Left renal pelvis (tissue), 4 donors: ENCODE measurements at places on chromosomes 5 and 9.

DNA sequence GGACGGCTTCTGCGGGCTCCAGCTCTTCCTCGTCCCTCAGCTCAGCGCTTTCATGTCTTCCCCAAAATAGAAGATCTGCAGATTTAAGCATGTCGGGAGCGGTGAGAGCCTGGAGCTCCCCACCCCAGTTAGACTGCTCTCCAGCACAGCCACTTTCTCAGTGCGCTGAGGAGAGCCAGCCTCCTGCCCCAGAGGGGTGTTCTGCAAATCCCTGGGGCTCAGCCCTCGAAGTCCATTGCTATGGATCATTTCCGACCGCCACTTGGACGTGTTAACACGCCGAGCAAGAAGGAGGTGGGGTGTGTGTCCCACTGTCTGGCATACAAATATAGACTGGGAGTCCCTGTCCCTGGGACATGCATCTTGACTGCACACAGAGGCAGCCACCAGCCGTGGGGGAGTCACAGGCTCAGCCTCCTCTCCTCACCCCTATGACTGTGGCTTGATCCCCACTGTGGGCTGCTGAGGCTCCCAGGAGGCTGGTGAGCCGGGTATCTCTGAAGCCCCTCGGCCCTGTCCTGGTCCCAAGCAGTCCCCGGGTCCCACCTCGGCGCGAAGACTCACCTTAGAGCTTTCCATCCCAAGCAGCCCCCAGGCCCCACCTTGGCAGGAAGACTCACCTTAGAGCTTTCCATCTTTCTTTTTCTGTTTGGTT, 30.0 kb upstream of the RNF130 start:
- no peak for DNase-seq

DNA sequence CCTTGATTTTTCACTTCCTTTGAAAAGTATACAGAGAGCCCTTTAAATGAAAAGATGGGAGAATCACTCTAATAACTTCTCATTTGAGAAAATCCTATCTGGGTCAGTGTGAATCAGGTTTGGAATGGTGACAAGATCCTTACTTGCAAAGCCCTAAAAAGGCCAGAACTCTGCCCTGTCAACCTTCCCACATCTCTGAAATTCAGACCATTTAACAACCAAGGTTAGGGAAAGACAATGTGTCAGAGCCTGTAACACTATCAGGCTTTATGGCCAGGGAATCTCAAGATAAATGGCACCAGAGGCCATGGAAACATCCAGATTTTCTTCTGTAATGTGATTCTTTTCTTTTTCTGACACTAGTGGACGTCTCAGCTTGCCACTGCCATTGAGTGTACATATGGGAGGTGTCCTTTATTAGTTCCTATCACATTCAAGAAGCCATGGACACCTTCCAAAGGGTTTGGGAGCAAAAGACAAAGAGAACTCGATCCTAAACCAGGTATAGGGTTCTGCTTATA, 165.7 kb upstream of the GPR151 start:
- no peak for DNase-seq

GRCh38 chr5:87020099-87020934, 247.4 kb upstream of the RASA1 start:
- DNase-seq: no peak

DNA sequence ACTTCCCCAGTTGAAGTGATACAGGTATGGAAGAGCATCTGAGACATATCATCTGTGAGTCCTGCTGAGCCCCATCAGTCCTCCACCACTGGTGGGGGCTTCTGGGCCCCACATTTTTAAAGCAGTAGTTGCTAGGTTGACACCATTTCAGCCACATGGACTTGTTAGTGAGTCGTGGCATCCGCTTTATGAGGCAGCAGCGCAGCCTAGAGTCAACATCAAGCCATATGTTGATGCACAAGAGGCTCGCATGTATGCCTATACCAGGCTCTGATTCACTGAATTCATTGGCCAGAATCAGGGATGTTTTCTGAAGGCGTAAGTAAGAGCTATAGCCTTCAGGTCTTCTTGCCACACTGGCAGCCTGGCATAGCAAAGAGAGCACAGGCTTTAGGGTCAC, 26.8 kb downstream of the ZNF346 start:
- DNase-seq: no peak

DNA sequence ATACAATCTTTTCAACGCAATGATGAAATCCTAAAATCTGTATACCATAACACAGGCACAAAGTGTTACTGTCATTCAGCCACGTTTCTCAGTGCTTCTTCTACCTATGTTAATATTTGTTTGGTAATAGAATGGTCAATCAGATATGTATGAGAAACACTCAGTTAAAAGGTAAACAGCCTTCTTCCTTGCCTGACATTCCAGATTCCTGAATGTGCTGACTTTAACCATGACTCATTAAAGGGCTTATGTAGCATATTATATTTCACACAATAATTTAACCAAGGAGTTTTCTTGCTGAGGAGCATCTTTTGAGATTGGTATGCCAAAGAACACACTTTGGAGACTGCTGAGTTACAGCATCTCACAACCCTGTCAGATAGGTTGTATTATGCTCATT, 187.6 kb downstream of the CETN3 start:
- DNase-seq: no peak

DNA sequence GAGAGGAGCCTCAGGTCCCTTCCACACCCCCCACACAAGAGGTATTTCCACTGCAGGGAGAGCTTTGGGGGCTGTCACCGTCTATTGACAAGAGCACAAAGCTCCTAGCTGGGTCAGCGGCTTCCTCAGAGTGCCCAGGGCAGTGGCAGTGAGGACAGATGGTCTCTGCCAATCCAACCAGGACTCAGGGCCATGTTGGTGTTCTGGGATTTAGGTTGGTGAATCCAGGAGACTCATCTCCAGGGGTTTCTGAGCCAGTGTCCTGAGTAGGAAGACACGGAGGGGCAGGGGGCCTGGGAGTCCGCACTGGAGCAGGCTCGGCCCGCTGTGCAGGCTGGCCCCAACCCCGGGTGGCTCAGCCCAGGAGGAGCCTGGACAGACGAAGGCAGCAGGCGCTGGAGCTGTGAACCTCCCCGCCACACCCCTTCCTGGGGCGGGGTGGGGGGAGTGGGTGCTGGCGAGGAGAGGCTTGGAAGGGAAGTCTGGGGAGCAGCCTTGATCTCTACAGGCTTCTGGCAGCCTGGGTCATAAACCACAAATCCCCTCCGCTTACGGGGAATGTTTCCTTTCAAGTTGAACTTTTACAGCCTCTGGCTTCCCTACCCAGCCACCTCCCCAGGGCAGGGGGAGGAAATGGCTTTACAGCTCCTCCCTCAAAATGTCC, 19.6 kb downstream of the CRB2 start:
- DNase-seq: no peak

GRCh38 chr5:15574806-15575325, 74.9 kb downstream of the FBXL7 start:
- no peak for DNase-seq

DNA sequence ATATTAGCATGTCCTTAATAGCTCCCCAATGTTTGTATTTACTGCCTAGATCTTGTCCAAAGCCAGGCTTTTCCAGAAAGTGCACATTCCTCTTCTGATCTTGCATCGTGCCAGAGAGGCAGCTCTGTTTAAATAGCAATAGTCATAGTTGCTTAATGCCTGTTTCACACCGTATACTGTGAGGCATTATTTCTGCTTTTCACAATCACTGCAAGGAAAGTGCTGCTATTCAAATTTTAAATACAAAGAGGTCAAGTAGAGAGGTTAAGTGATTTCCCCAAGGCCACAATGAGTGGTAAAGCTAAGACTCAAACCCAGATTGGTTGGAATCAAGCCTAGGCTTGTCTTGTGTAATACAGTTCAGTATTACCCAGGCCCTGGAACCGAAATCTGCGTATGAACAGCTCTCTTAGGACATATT, 153.6 kb downstream of the SNX18 start:
- DNase-seq: no peak

DNA sequence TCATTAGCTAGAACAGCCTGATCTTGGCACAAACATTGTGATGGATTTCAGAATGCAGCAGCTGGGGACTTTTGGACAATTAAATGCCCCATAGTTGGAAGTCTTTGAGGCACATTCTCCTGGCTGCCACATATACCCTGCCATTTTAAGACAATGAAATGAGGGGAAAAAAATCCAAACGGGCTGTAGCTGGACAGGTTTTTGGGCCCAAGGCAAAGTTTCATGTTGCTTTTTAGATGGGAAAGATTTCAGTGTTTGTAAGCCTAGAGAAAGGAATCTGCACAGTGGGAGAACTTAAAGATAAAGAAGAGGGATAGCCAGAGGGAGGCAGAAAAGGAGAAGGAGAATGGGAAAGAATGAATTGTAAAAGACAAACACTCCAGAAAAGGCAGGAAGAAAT, 30.0 kb upstream of the RICTOR start:
- DNase-seq: no peak

GRCh38 chr9:76531231-76531780, 72.3 kb downstream of the GCNT1 start:
- DNase-seq: no peak

DNA sequence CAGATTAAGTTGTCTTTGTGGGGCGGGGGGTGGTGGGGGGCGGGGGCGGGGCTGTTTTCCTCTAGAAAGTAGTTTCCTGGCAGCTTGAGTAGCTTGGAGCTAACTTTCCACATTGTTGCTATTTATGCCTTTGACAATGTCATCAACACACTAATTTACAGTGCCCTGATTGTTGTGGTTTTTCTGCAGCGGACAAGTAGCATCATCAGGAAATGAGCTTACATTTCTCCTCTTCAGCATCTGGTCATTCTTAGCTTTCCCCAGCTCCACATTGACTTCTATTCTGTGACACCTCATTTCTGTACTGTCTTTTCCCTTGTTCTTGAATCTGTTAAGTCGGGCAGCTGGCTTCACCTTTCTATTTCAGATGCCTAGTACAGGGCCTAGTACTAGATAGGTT, 112.3 kb upstream of the RAD23B start:
- DNase-seq: no peak
